ENCODE measurements at places on chromosomes 3 and 15.

GRCh38 chr3:108181172-108181571 is 41.1 kb downstream of the IFT57 start:
- DNase-seq, result no peak

GRCh38 chr15:74857082-74857655 is 14.2 kb upstream of the ULK3 start:
- DNase-seq, result no peak

DNA sequence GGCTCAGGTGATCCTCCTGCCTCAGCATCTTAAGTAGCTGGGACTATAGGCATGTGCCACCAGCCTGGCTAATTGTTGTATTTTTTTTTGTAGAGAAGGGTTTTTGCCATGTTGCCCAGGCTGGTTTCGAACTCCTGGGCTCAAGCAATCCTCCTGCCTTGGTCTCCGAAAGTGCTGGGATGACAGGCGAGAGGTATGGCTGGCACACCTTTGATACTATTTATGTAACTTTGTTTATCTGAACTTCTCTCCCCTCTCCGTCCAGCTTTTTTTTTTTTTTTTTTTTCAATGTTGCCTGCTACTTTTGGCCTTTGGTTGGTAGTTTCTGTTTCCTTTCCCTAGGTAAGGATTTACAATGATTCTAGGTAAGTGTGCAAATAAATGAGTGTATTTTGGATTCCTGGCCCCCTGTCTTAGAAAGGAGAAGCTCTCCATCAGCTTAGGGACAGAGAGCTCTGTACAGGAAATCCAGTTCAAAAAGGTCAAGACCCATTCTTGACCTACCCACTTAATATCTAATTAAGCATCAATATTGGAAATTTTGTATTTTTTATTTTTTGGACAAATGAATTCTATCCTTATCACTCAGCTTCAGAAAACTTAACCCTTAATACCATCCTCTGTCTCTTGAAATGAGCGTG is 6.8 kb downstream of the ARL6IP5 start:
- no peak for DNase-seq

DNA sequence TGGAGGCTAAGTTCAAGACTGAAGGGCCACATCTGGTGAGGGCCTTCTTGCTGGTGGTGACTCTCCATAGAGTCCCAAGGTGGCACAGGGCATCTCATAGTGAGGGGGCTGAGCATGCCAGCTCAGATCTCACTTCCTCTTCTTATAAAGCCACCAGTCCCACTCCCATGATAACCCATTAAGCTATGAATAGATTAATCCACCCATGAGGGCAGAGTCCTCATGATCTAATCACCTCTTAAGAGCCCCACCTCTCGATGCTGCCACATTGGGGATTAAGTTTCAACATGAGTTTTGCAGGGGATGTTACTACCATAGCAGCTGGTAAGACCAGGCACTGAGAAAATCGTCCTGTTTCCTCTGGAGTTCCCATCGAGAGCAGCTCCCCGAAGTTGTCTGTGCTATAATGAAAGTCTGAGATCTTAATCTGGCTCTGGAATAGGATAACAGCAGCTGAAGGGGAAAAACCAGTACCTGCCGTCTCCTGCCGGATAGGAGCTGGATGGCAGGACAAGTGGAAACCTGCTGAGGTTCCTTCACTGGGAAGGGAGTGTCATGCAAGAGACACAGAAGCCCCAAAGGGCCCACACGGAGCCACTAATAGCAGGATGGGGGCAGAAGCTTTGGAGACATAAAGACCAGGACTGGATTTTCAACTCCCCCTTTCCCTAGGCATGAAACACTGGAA is 79.5 kb upstream of the EPHB3 start:
- DNase-seq, result no peak

- DNase-seq, result no peak
These were observed 792 bp downstream of the TPRA1 start for GRCh38 chr3:127589600-127590281.

DNA sequence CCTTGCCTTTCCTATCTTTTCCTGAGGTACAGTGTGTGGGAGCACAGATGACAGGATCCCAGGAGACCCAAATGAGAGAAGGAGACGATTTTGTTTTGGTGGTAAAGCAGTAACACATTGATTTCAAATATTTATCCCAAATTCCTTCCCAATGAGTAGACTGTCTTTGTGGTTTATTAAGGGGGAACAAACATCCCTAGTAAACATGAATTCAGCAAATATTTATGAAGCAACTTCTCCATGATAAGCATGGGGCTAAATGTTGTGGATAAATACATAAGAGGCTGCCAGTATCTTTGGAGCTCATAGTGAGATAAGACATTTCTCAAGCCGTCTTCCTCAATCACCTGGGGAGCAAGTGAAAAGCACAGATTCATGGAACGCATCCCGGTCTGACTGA is 460.8 kb upstream of the CFAP20DC start:
- no peak for DNase-seq

GRCh38 chr15:44194323-44195150 is 534 bp downstream of the FRMD5 start:
- DNase-seq, result peak; percentile 43

DNA sequence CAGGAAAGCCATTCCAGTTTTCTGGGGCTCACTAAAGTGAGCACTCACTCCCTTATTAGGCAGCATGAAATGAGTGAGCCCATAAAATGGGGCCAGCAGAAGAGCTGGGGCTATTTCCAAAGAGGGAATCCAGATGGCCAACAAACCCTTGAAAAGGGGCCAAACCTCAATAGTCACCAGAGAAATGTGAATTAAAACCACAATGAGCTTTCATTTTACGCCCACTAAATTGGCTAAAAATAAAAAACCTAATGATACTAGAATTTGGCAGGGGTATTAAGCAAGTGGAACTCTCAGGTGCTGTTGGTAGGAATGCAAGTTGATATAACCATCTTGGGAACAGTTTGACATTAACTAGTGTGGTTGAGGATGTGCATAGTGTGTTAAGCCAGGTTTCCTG is 42.1 kb upstream of the RAF1 start:
- DNase-seq, result no peak

DNA sequence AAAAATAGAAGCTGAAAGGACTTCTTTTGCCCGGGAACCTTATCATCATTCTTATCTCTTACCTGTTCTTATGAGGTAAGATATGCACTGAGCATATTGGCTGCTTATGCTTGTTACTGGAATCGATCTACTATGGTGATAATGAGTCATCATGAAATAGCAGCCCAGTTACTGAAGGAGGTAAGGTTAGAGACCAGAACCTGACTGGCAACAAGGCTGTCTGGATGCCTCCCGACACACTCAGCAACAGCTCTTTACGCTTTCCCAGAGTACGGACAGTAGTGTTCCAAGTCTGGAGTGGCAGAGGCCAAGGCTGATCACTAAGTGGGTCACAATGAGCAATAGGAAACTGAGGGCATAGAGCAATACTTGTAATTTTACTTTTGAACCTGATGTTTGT is 314.1 kb downstream of the NLGN1 start:
- DNase-seq, result no peak

DNA sequence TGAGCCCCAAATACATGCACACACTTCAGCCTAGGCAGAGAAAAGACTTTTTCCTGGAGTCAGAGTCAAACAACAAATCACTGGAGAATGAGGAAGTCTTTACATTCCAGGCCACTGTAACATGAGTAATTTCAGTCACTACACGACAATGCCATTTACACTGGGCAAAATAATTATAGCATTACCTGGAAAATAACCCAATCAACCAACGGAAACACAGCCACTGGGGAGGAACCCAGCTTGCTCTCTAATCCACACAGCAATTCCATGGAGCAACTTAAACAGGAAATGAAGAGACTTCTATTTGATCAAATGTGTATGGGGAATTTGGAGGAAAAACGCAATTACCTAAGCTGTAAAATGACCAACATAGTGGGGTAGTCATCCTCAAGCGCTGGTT is 15.2 kb downstream of the FSTL1 start:
- DNase-seq, result no peak

GRCh38 chr3:136617198-136617597 is 135.0 kb downstream of the STAG1 start:
- DNase-seq, result no peak

- DNase-seq, result no peak
These were observed 314.8 kb downstream of the PTPRG start for GRCh38 chr3:61875976-61876671.

- DNase-seq, result no peak
These were observed 1.0 kb upstream of the CD200R1L start for GRCh38 chr3:112847692-112848091.

GRCh38 chr3:195129072-195129643 is 141.8 kb downstream of the XXYLT1 start:
- DNase-seq, result no peak

GRCh38 chr3:64058566-64058965 is 35.3 kb upstream of the PSMD6 start:
- DNase-seq, result no peak

- no peak for DNase-seq
These were observed 80.0 kb upstream of the BNC1 start for GRCh38 chr15:83364501-83364900.

GRCh38 chr15:22904736-22905135 is 66.3 kb downstream of the NIPA2 start:
- DNase-seq, result no peak

DNA sequence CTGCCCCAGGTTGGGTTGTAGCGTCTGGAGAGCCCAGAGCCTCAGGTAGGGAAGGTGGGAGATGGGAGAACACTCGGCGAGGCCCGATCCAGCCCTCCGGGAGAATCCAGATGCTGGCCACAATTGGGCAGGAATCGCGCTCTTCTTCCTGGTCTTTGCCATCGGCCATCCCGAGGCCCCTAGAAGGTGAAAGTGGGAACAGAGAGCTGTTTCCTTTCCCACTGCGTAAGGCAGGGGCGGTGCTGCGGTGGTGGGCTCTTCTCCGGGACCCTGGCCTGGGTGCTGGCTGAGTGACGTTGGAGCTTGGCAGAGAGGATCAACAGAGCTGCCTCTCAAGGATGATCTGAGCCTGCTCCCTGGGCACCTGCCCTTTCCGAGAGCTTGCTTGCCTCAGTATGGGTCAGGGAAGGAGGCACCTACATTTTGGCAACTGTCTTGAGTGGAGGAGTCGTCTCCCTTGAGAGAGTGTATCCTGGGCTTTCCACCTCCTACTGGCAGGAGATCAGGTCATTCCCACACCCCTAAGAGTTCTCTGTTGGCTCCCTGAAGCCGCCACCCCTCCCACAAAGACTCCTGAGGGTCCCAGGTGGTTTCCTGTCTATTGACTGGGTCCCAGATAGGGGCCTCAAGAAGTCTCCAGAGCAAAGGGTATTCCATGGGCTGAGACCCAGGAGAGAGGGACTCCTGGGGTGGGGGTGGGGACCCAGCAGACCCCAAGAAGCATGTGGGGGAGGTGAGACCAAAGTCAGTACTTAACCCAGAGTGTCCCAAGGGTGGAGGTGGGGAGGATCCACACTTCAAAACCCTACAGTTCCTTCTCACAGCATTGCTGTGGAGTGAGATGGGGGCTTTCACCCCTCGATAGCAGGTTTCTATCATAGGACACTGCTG is 1.6 kb downstream of the C15orf39 start:
- no peak for DNase-seq

- no peak for DNase-seq
These were observed 424.8 kb downstream of the LPP start for GRCh38 chr3:188578576-188579363.

DNA sequence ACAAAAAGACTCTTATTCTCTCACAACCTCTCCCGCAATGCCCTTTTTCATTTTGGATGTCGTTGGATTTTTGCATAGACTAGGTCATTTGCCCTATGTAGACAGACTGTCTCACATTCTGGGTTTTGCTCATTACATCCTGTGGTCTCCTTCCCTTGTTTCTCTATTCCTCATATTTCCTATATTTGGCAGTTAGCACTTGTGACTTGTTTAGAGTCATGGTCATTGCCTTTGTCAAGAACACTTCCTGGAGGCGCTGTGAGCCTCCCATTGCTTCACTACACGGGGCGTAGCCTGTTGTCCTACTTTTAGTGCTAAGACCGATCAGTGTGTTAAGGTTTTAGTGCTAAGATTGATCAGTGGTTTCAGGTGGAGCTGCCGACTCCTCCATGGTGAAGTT is 16.1 kb upstream of the TATDN2 start:
- no peak for DNase-seq

DNA sequence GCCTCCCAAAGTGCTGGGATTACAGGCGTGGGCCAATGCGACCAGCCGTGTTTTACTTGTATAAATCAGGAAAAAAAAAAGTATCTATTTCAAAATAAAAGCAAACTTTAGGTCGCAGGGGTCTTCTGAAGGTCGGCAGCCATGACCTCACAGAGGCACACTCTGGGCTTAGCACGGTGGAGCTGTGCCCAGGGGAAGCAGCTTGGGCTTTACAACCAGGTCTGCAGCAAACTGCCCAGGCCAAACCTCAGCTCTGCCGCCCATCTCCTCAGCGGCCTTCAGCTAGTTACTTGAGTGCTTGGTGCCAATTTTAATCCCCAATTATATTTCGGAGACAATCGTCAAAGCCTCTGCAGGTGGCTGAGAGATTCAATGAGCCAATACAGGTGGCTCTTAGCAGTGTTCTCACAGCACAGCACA is 30.1 kb downstream of the ZDHHC19 start:
- DNase-seq, result no peak

DNA sequence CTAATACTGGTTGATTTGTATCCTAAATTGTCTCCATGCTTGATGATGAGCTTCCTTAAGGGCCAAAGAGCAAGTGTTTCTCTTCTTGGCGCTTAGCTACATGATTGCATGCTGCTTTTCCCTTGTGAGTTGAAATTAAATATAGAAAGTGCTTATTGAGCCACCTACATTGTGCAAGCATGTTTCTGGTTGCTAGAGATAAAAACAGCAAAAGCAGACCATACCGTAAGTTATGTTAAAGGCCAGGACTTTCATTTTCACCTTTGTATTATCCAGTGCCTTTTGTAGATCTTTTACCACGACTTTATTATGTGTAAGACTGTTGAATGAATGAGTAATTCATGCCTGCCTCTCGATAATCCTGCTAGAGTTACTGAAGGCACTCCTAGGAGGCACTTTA is 41.9 kb upstream of the CCNB2 start:
- no peak for DNase-seq

DNA sequence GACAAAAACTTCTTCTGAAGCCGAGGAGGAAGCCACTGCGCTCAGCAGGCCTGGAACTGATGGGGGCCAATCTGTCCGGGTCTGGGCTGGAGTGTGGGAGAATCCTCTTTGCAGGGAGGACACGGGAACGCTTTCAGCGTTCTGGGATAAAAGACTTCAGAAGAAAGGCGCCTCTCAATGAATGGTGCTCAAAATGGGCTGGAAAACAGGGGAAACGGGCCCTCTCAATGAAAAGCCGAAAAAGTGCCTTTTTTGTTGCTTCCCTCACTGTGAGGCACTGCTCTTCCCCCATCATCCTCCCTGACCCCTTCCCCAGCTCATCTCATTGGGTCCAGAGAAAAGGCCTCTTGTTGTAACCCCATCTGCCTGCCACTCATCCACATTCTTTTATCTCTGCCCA is 119.5 kb upstream of the LRIG1 start:
- DNase-seq, result no peak

DNA sequence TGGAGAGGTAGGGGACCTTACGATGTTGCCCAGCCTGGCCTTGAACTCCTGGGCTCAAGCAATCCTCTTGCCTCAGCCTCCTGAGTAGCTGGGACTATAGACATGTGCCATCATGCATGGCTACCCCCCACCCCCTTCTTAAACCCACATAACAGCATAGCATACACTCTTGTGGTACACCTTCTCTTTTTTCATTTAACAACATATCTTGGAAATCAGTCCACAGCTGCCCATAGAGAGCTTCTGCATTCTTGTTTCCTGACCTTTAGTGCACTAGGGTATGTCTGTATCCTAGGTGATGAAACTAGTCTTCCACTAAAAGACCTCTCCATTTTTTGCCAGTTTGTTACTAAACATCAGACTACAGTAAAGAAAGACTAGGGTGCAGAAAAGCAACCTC is 33.0 kb downstream of the SLC28A1 start:
- DNase-seq, result no peak

- no peak for DNase-seq
These were observed 25.6 kb downstream of the ALPK3 start for GRCh38 chr15:84842781-84843180.

GRCh38 chr3:167733961-167734497 is 663 bp downstream of the PDCD10 start:
- no peak for DNase-seq

Data from C1 segment of cervical spinal cord (tissue), 14 donors.